ENCODE measurements at places on chromosomes 5 and 9. TPM values are rescaled to one million over a fixed set of nuclear protein-coding genes. Genes with fewer than 3 reads are reported as not detected.

Gene NMUR2
- total RNA-seq, result 0.16 TPM

DNA sequence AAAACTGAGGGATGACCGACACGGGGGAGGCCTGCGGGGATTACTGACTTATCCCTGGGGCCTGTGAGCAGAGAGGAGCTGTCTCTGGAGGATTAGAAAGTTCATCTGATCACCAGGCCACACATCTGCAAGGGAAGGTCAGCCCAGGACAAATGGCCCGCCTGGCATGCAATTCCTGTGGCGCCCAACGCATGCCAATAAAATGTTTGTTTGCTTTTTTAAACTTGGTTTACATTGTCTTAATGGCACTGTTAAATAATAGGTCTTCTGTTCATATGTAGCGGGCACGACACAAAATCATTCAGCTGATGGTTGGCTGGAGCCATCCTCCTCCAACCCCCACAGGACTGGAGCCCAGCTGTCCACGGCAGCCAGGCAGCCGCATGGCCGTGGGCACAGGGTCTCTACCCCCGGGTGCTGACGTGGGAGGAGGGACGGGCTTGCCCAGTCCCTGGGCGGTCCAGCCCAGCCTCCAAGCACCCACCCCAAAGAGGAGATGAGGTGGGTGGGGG lies 41.0 kb upstream of the SLC12A7 start:
- DNase-seq, result no peak

- DNase-seq, result no peak
Observed at GRCh38 chr9:121609822-121610637, 41.4 kb upstream of the DAB2IP start.

Gene ARL14EPL
- not detected for total RNA-seq

Gene DROSHA
- 125 TPM for total RNA-seq

DNA sequence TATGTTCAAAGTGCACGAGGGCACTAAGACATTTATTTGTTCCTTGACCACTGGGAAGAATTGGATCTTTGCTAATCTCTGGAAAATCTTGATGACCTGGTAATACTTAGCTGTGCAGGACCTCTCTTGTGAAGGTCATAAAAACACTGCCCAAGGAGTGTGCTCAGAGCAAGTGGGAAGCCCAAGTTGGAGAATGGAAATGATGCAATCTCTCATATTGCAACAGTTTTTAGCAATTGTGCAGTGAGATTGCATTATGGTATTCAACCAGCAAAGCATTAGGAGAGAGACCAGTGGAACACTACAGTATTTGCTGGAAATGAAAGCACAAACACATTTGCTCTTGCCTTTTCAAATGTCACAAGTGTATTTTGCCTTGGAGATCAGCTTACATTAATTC lies 34.5 kb downstream of the TXNDC8 start:
- no peak for DNase-seq

Gene UAP1L1
- 17.7 TPM for total RNA-seq
